Fibroblast of mammary gland (primary cell): ENCODE measurements at places on chromosomes 12 and 14.
A peak's percentile ranks its signal among the peaks of the same experiment; 100 is the strongest.

- peak; percentile 47 for DNase-seq
Observed at GRCh38 chr12:107564946-107565345, 120.7 kb upstream of the PWP1 start.

- peak; percentile 71 for DNase-seq
Observed at GRCh38 chr14:101810897-101811621, 49.5 kb downstream of the PPP2R5C start.

DNA sequence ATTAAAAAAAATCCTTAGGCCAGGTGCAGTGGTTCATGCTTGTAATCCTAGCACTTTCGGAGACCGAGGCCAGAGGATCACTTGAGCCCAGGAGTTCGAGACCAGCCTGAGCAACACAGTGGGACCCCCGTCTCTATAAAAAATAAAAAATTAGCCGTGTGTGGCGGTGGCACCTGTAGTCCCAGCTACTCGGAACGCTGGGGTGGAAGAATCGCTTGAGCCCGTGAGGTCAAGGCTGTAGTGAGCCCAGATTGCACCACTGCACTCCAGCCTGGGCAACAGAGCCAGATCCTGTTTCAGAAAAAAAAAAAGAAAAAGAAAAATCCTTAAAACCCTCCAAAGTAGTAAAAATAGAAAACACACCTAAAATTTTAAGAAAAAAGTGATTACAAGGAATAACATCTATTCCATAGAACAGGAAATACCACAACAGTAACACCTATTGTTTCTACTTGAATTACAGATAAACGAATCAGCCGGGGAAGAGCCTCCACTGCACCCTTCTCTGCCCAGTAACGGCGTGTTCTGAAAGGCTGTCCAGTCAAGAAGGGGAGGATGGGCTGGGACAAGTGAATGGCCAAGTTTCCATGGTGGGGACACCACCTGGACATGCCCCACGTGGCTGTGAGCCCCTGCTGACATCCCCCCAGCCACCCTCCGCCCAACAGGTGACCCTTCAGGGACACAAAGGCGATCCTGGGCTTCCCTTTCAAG is 17.8 kb downstream of the POLE start:
- DNase-seq, result no peak

DNA sequence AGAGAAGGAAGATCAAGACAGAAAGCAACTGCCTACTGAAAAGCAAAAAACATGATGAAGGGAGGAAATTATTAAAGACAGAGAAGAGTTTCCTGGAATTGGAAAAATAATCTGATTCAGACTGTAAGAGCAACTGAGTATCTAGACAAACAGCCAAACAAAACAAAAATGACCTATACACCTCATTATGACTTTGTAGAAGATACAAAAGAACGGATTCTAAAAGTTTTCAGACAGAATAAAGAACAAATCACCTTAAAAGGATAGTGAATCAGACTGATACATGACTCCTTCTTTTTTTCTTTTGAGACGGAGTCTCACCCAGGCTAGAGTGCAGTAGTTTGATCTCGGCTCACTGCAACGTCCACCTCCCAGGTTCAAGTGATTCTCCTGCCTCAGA is 10.4 kb downstream of the OSBPL8 start:
- peak; percentile 72 for DNase-seq

GRCh38 chr12:74914378-74914777 is 295.3 kb downstream of the KCNC2 start:
- no peak for DNase-seq

DNA sequence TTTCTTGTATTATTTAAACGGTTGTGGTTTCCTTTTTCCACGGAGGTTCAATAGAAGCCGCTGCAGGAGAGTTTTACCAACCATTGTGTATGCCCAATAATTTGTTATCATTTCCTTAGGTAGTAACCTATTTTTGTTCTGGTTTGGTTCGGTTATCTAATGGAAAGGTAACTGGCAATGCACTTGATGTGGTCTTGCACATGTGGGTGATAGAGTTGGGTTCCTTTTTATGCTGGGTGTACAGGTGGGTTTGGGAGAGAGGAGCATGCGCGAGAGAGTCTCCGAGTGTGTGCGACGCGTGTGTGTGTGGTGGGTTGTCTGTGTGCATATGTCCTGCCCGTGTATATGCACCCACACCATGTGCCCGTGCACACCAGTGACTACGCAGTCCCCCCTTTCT is 102.7 kb upstream of the FKBP4 start:
- no peak for DNase-seq

- no peak for DNase-seq
Observed at GRCh38 chr12:63980211-63980610, 135.7 kb downstream of the SRGAP1 start.

GRCh38 chr12:111826992-111827391 is 15.0 kb upstream of the MAPKAPK5 start:
- no peak for DNase-seq

- DNase-seq, result peak; percentile 45
Observed at GRCh38 chr12:19507823-19508222, 68.5 kb downstream of the AEBP2 start.

DNA sequence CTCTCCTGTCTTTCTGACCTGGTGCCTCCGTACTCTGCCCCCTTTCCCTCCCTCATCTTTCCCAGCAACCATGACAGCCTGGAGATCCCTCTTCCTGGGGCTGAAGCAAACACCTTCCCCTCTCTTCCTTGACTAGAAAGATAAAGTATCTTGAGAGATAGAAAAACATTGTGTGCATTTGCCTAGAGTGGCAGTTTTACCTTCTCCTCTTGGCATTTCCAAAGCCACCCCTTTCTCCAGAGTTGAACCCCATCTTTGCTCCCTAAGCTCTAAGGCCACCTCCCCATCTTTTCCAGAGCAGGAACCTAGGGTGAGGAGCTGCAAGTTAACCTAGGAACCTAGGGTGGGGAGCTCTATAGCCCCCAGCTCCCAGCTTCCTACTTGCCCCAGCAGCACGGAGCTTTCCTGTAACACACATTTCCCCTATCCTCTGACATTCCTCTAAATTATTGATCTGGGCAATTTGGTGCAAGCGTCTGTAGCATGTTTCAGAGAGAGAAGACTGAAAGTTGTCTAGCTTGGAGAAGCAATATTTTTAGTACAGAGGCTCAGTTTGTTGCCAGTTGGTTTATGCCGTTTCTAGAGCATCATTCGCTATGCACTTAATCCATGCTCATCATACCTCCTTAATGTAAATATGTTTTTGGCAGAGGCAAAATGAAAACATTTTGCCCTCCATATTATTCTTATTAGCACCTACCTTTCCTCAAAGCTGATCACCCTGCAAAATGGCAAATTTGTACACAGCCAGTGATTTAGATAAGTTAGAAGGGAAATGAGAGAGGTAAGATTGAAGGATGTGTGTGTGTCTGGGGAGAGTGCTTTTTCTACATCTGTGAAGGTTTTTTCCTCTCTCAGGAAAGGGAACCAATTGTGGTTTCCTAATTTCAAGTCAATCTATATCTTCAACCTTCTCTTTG is 5.4 kb upstream of the TBX3 start:
- DNase-seq, result no peak

- peak; percentile 56 for DNase-seq
Observed at GRCh38 chr12:66210840-66211239, 21.8 kb downstream of the IRAK3 start.

DNA sequence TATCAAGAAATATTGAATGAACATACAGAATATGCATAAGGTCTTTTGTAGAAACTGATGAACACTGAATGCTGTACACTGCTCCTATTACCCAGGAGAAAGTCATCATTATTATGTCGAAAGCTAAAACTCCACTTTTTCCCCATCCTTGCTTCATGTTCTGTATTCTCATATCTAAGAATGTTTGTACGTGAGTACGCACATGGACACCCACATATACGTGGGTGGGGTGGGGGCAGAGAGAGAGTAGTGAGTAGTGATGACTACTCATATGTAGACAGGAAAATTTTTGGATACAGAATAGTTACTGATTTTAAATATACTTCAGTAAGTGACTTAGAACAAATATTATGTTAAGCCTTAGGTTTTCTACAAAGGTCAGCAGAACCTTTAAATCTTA is 75.1 kb downstream of the FERMT2 start:
- peak; percentile 53 for DNase-seq

DNA sequence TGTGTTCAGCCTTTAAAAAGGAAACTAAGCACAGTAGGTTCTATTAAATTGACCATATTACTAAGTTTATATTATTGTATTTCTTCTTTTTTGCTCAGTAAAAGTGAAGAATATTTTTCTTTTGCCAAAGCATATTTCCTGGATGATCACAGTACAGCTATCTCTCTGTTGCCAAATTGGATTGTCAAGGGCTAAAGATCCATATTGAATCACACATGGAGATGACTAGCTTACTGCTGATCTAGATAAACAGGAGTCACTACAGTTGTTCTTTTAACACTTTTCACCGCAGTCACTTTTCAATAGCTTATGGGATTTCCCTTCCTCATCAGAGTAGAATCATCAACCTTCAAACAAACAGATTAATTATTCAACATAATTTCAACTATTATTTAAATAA is 78.6 kb downstream of the LRRC9 start:
- peak; percentile 47 for DNase-seq

DNA sequence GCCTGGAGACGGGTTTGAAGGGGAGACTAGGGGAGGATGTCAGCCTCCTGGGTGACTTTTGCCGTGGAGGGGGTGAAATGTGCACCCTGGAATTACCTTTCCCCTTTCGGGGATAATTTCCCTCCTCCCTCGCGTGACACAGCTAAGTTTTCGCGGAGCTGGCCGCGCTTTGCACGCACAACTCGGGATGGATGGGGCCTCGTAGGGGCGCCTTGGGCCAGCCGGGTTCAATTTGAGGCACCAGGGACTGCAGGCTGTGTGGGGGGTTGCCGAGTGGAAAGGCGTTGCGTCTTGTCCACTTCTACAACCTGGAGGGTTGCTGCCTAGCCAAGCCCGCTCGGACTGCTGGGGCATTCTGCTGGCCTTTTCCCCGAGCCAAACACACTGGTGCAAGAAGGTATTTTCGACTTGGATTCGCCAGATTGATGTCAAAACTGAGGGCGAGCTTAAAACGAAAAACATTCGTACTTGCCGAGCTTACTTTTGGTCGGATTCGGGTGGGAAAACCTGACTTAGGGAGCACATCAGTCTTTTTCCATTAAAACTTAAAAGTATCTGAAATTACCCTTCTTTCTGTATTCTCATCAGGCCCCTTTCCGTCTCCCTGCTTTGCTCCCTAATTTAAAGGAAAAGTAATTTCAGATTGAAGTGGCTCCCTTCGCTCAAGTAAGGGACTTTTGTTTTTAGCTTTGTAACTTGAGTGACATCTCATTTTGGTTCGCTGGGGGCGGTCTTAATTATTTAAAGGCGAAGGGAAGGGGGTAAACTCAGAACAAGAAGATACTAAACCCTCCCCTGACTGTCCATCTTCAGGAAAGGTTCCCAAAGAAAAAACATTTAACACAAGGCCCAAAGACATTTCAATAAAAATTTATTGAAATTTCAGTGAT is 14.3 kb downstream of the TBX3 start:
- DNase-seq, result peak; percentile 58

GRCh38 chr12:51307655-51308593 is 16.1 kb downstream of the BIN2 start:
- peak; percentile 91 for DNase-seq

- DNase-seq, result peak; percentile 42
Observed at GRCh38 chr14:60183741-60184140, 18.5 kb upstream of the DHRS7 start.

DNA sequence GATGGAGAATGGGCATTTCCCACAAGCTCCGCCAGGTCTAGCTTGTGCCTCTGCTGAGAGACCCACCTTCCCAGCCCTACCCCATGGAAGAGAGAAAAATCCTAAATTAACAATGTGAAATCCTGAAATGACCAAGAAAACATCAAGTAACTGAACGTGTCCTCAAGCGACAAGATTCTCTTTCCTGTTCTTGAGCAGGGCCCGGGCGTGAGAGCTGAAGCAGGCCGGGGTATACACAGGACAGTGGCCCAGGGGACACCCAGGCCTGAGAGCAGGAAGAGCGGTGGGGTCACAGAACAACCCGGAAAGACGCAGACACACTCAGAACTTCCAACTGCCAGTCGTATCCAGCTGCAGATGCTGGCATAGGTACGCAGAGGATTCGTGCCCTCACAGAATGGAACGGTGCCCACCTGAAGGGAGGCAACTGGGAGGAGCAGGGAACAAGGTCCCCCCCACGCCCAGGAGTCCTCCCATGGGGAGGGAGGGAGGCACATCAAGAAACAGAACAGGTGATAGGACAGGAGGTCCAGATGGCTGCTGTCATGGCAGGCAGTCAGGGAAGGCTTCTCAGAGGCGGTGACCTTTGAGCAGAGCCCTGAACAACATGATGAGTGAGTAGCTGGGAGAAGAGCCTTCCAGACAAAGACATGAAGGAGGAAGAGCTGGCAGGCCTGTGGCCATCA is 9.1 kb downstream of the RIMBP2 start:
- DNase-seq, result no peak

DNA sequence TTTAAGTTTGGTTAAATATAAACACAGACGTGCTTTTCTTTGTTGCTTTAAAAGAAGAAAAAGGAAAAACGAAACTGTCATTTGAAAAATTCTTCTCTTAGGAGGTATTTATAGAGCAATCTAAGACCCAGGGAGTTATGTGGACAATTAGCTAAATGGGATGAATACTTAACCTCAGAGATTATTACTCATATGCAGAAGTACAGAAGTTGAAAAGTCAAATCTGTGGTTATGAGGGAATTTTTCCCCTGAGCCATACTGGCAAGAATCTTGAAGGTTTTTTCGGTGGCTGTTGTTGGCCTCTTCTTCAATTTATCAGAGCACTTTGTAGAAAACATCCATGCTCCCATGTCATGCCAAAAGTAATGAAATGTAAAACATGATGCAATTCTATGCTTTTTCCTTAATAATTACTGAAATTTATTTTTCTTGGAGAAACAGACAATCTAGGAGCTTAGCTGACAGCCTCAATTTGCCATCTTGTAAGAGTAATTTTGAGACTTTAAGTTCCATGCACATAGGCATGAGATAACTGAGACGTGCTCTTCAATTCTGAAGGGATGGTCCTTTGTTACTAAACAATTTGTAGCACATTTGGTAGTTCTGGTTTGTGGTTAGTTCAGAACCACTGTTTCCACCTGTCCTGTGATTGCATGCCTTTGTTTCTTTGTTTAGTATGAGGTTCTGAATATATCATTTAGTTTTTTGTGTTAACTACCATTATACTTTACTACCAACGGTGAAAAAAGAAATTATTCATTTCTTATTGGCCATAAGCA is 126.6 kb downstream of the BCAT1 start:
- DNase-seq, result peak; percentile 92
